ENCODE measurements at places on chromosomes 4 and X.

DNA sequence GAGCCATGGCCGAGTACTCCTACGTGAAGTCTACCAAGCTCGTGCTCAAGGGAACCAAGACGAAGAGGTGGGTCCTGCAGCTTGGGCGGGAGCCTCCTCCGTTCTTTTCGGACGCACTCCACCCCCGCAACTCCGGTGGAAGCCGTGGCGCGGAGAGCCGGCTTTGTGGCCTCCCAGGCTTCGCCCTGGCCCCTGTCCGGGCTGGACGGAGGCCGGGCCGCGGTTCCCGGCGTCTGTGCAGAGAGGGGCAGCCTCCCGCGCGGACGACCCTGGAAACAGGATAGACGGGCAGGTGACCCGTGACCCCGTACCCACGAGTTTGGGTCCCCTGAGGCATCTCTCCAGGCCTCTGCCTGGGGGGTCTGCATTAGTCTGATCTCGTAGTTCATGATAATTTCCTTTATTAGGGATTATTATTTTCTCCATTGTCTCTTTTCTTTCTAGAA lies 356 bp downstream of the FRG1 start:
- DNase-seq: no peak

DNA sequence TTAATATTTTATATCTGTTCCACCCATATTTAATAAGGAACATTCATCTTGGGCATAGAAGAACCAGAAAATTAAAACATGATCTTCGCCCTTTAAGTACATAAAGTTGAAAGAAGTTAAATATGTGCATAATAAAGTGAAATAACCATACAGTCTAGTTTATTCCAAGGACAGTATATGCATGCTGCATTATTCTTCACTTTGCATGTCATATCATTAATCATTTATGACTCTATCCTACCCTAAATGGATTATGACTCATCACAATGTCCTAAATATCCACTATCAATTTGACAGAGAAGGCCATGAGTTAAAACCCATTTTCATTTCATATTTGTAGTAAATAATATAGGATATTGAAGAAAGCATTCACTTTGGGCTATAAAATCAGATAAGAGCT lies 576.5 kb upstream of the GNPDA2 start:
- no peak for DNase-seq

GRCh38 chrX:136750364-136750763 lies 30.4 kb downstream of the ARHGEF6 start:
- no peak for DNase-seq

- no peak for DNase-seq
Measured at GRCh38 chr4:133154725-133155124, 5.6 kb downstream of the PCDH10 start.

DNA sequence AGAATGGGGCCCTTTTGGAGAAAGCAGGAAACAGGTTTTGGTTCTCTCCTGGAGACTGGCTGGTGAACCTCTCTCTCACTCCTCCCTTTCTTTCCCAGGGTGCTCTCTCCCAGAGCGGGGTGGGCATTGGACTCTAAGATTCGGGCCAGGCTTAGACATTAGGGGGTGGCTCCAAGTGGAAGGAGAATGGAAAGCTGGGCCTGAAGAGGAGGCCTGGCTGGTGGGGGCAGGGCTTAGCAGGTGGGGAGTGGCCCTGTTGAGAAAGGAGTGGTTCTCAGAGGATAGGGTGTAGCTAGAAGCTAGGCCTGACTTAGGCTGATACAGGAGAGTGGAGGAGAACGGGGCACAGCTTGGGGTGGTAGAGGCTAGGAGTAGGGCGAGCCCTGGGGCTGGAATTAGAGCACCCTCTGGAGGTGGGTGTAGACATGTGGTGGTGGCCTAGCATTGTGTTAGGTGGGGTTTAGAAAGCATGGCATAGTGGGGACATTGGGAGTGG lies 5.7 kb downstream of the PLP2 start:
- no peak for DNase-seq

DNA sequence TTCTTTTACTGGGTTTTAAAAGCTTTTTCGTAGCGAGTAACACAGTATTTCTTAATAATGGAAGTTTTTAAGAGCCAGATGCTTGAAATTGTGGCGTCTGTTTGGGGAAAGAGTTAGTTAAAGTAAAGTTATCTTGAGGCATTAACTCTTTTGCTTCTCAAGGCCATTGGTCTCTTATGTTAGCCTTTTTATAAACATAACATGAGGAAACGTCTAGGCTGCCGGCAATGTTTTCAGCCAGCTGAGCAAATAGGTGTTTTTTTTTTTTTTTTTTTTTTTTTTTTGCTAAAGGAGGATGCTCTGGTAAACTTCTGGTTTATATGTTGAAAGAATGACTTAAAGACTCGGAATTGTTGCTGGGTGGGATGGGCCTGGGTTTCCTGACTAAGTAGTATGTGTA lies 51.1 kb upstream of the RBMX start:
- no peak for DNase-seq

GRCh38 chrX:10783451-10783995 lies 163.1 kb upstream of the MID1 start:
- no peak for DNase-seq

GRCh38 chrX:47540754-47541538 lies 20.1 kb upstream of the ARAF start:
- DNase-seq: peak; percentile 83

- no peak for DNase-seq
Measured at GRCh38 chrX:41445171-41445570, 2.0 kb upstream of the NYX start.

DNA sequence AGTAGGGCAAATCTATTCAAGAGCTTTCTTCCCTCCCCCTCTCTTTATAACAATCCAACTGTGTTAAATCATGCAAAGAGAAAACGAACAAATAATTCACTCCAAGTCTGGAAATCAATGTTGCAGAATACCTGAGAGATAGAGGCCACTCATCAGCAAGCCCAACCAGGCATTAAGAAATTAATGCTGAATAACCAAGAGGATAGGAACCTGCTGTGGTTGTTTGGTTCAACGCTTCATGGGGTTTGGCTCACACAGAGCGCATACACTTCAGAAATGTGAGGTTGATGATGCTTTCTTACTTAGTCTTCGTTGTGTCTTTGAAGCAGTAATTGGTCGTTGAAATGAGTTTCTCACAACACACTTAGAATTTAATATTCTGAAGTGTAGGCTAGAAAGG lies 1540.0 kb upstream of the PABPC4L start:
- no peak for DNase-seq

DNA sequence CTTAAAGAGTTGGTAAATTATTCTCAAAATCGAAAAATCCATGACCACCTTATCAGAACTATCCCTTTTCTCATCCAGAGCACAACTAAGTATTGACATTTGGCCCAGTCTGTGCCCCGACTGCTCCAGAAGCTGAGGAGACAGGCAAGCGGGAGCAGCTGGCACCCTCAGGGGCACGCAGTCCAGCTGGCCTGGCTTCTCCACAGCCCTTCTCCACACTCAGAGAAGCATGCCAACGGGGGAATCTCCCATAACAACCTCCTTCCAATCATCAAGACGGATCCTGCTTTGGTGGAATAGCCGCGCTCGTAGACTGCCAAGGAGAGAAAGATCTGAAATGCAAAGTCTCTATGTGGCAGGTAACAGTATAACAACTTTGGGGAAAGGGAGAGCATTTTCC lies 85.4 kb downstream of the AFAP1 start:
- DNase-seq: no peak

GRCh38 chr4:90926957-90927356 lies 799.8 kb downstream of the CCSER1 start:
- DNase-seq: no peak

- DNase-seq: no peak
Measured at GRCh38 chr4:186144946-186145569, 40.6 kb downstream of the FAM149A start.

DNA sequence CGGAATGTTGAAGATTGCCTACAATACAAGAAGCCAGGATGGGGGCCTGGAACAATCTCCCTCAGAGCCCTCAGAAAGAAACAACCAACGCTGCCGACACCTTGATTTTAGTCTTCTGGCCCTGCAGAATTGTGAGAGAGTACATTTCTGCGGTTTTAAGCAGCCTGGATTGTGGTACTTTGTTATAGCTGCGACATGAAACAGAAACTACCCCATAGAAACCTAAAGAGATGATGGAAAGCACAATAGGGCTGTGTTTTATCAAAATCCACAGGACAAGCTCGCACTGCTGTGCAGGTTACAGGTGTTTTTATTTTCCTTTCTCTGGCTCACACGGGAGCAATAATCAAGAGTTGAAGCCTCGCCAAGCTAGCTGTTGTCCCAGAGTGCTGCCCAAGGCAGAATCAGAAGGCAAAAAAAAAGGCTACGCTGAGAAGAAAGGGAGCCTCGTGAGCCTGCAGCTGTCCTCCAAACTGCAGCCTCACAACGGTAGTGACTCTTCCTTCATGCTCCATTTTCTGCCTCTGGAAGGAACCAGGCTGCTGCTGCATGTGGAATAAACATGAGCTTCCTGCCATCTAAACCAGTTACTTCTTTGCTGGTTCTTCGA lies 232.4 kb downstream of the LDB2 start:
- no peak for DNase-seq

DNA sequence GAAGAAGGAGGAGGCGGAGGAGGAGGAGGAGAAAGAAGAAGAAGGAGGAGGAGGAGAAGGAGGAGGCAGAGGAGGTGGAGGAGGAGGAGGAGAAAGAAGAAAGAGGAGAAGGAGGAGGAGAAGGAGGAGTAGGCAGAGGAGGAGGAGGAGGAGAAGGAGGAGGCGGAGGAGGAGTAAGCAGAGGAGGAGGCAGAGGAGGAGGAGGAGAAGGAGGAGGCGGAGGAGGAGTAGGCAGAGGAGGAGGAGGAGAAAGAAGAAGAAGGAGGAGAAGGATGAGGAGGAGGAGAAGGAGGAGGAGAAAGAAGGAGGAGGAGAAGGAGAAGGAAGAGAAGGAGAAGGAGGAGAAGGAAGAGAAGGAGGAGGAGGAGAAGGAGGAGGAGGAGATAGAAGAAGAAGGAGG lies 19.9 kb downstream of the MRFAP1 start:
- no peak for DNase-seq

DNA sequence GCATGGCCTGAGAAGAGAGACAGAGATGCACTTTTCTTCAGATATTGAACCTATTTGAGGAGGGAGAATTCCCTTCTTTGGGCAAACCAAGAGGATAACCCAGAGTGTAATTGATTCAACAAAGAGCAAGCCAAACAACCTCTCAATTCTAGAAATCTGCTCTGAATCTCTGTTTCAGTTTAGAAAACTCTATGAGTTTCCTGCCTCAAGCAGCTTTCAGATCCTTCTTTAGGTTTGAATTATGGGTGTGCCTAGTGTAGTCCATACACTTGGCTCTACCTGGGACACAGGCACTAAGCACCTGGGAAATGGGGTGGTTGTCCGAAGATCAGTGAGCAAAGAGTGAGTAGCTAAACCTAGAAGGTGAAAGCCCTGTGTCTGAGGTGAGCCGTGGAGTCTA lies 52.0 kb upstream of the MTMR8 start:
- no peak for DNase-seq
